ENCODE measurements at places on chromosomes 6 and 20. TPM values are rescaled to one million over a fixed set of nuclear protein-coding genes. Genes with fewer than 3 reads are reported as not detected.
A peak's percentile ranks its signal among the peaks of the same experiment; 100 is the strongest.

The TMC2 gene
- not detected for total RNA-seq

The IP6K3 gene
- total RNA-seq: not detected

The FUT9 gene
- total RNA-seq: not detected

The PACRG gene
- not detected for total RNA-seq

The CLVS2 gene
- total RNA-seq: not detected

The TTLL9 gene
- total RNA-seq: not detected

The COX7A2 gene
- total RNA-seq: 372 TPM

The GPLD1 gene
- 0.79 TPM for total RNA-seq

The PRL gene
- total RNA-seq: not detected

GRCh38 chr6:27755768-27756167 is 156.4 kb downstream of the OR2B2 start:
- ATAC-seq: no peak
- H3K4me3 ChIP-seq: peak overlapping the region; percentile 83
- H3K27me3 ChIP-seq: no peaks in the 10 kb centered on the region
- H3K4me1 ChIP-seq: peaks cover 34% of the 10 kb centered on the region
- peaks cover 22% of the 10 kb centered on the region for H3K36me3 ChIP-seq

- no peaks in the 10 kb centered on the region for H3K27me3 ChIP-seq
- H3K36me3 ChIP-seq: no peaks in the 10 kb centered on the region
- peak overlapping the region; percentile 39 for H3K4me3 ChIP-seq
- ATAC-seq: no peak
- H3K4me1 ChIP-seq: no peaks in the 10 kb centered on the region
Measured at GRCh38 chr20:29319725-29320124, 1937.7 kb upstream of the DEFB115 start.

- peak overlapping the region; percentile 100 for H3K27ac ChIP-seq
- ATAC-seq: peak; percentile 47
- H3K4me3 ChIP-seq: peak overlapping the region; percentile 100
- H3K4me1 ChIP-seq: peaks cover 32% of the 10 kb centered on the region
- no peaks in the 10 kb centered on the region for H3K27me3 ChIP-seq
Measured at GRCh38 chr6:31462026-31462963, 35.6 kb upstream of the MICB start.

GRCh38 chr6:64712606-64713005 is 994.4 kb downstream of the EYS start:
- no peak overlapping the region for H3K27ac ChIP-seq
- no peak overlapping the region for H3K4me3 ChIP-seq
- no peaks in the 10 kb centered on the region for H3K36me3 ChIP-seq
- no peaks in the 10 kb centered on the region for H3K4me1 ChIP-seq
- ATAC-seq: no peak

- H3K27ac ChIP-seq: peak overlapping the region; percentile 61
- H3K4me3 ChIP-seq: no peak overlapping the region
- no peaks in the 10 kb centered on the region for H3K27me3 ChIP-seq
- peaks cover 54% of the 10 kb centered on the region for H3K36me3 ChIP-seq
- peaks cover 13% of the 10 kb centered on the region for H3K4me1 ChIP-seq
Measured at GRCh38 chr6:7243179-7243981, 69.6 kb downstream of the SSR1 start.

DNA sequence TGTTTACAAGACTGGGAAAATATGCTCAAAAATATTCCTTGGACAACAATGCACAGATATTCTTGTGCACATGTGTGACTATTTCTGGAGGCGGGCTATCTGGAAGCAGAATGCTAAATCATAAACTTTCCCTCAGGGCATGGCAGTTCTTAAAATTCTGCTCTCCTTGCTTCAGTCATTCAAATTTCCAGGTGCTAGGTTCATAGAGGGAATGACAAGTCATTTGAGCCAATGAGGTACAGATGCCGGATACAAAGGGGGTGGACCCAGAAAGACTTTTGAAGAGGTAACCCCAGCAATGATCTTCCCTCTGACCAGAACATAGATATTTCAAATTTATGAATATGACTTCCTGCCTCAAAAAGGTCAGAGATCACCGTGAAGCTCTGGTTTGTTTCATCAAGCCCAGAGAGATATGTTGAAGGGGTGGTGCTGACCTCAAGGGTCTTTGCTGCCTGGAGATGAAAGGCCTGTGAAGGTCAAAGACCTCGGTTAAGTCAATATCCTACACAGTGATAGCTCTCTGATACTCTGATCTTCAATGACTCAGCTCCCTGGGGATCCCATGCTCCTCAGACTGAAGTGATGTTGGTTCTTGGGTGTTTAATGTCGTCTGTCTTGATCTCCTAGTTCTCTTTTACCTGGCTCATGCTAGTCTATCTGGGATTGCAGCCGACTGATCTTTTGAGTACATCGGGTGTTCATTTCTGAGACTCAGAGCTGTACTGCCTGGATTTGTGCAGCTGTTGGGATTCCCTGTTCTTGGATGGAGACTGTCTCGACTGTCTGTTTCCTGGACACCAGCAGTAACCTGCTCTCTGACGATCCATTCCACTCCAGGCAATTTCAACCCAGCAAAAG is 47.5 kb upstream of the TSHZ2 start:
- no peak for ATAC-seq
- H3K4me1 ChIP-seq: peaks cover 5% of the 10 kb centered on the region
- peaks cover 10% of the 10 kb centered on the region for H3K27me3 ChIP-seq
- no peaks in the 10 kb centered on the region for H3K36me3 ChIP-seq

DNA sequence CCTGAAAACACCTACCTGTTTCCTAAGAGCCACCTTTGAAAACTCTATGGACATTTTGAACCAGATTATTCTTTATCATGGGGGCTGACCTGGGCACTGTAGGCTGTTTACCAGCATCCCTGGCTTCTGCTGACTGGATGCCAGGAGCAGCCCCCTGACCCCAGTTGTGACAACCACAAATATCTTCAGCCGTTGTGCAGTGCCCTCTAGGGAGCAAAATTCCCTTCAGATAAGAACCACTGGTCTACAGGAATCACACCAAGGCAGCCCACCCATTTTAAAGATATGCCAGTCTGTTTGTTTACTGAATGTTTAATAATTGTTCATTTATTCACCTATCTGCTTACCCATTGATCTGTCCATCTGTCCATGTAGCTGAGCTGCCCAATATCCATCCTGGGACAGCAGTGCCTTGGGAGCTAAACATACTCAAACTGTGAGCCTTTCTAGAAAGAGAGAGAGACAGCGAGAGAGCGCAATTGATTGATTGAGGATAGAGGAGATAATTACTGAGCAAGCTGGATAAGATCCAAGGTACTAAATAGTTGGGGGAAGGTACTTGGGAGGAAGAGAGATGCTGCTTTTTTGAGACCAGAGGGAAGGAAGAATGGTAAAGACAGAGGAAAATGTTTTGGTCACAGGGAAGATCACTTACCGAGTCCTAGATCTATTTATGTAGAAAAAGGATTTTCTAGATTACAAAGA is 276.8 kb downstream of the NRN1 start:
- H3K27me3 ChIP-seq: no peaks in the 10 kb centered on the region
- no peaks in the 10 kb centered on the region for H3K36me3 ChIP-seq
- H3K4me3 ChIP-seq: no peak overlapping the region

DNA sequence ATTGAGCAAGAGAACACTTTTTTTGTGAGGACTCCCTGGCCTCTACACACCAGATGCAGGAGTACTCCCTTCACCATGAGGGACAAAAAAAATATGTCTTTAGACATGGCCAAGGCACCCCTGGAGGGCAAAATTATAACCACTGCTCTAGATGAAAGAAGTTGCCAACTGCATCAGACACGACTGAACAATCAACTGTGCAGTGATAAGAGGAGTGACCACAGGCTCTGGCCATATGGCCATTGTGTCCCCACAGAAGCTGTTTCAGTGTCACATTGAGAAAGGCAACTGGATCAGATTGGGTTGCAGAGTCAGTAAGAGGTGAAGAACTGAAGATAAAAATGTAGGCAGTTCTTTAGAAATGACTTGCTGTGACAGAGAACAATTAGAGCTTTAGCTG is 85.7 kb downstream of the C6orf118 start:
- no peaks in the 10 kb centered on the region for H3K27me3 ChIP-seq
- no peak overlapping the region for H3K4me3 ChIP-seq
- ATAC-seq: no peak
- no peak overlapping the region for H3K27ac ChIP-seq
- H3K4me1 ChIP-seq: no peaks in the 10 kb centered on the region

- H3K27me3 ChIP-seq: peaks cover 34% of the 10 kb centered on the region
- H3K36me3 ChIP-seq: no peaks in the 10 kb centered on the region
- H3K27ac ChIP-seq: no peak overlapping the region
- no peaks in the 10 kb centered on the region for H3K4me1 ChIP-seq
Measured at GRCh38 chr6:133541040-133541439, 299.9 kb downstream of the EYA4 start.

DNA sequence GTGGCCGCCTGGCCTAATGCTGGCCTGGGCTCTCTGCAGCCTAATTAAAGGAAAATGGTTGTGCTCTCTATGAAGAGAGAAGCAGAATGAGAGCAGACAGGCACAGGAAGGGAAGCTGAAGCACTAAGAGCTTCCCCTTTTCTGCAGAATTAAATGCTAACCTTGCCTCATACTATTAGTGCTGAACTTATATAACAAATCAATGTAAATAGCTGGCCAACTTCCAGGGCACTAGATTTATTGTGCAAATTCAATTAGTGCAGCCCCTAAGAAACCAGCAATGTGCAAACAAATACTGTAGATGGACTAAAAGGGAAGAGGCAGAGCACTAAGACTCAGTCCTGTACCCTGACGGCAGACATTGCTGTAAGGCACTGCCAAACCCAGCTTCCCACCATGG is 36.1 kb upstream of the INSM1 start:
- H3K27ac ChIP-seq: no peak overlapping the region
- no peak overlapping the region for H3K4me3 ChIP-seq

DNA sequence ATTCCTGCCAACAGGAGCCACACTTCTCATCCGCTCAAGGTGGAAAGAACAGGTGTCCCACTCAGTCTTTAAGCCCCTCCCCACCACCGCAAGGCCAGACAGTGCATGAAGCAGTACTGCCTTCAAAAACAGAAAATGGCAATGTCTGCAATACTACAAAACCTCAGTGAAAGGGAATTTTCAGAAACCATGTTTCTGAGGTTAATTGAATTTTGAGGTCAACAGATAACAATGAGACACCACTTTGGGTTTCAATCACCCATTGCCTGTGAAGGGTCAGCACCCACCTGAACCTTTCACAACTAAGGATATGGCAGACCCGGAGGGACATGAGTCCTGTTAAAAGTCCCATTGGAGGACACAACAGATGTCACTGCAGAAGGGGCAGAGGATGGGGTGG is 13.0 kb downstream of the ZC3H12D start:
- no peaks in the 10 kb centered on the region for H3K27me3 ChIP-seq
- H3K4me3 ChIP-seq: peak overlapping the region; percentile 90
- peak; percentile 59 for ATAC-seq

- H3K4me3 ChIP-seq: no peak overlapping the region
- no peak for ATAC-seq
- H3K36me3 ChIP-seq: no peaks in the 10 kb centered on the region
- no peak overlapping the region for H3K27ac ChIP-seq
- H3K27me3 ChIP-seq: no peaks in the 10 kb centered on the region
Measured at GRCh38 chr6:17737704-17738252, 31.1 kb upstream of the NUP153 start.

- no peak overlapping the region for H3K4me3 ChIP-seq
- no peaks in the 10 kb centered on the region for H3K36me3 ChIP-seq
- no peak for ATAC-seq
- H3K27ac ChIP-seq: no peak overlapping the region
- peaks cover 4% of the 10 kb centered on the region for H3K27me3 ChIP-seq
- H3K4me1 ChIP-seq: no peaks in the 10 kb centered on the region
Measured at GRCh38 chr20:12847872-12848271, 160.9 kb upstream of the SPTLC3 start.

- ATAC-seq: no peak
- H3K4me1 ChIP-seq: peaks cover 61% of the 10 kb centered on the region
- no peaks in the 10 kb centered on the region for H3K27me3 ChIP-seq
- H3K27ac ChIP-seq: peak overlapping the region; percentile 60
- H3K4me3 ChIP-seq: peak overlapping the region; percentile 62
Measured at GRCh38 chr6:142816031-142816430, 128.9 kb downstream of the HIVEP2 start.

DNA sequence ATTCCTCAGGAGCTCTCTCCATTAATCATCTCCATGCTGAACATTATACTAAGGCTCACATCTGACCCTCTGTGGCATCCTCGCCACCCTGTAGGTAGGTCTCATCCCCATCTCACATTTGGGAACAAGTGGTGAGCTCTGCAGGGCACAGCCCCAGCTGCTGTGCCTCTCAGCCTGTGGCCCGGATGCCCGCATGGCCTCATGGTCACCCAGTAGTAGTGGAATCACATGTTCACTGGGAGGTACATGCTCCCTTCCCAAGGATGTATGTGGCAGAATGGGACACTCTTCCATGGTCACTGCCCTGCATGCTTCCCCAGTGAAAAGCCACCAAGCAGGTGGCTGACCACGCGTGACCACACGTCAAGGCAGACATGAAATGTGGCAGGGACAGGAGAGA is 26.3 kb upstream of the APMAP start:
- no peak overlapping the region for H3K4me3 ChIP-seq
- no peak for ATAC-seq
- no peaks in the 10 kb centered on the region for H3K4me1 ChIP-seq
- peaks cover 13% of the 10 kb centered on the region for H3K36me3 ChIP-seq

DNA sequence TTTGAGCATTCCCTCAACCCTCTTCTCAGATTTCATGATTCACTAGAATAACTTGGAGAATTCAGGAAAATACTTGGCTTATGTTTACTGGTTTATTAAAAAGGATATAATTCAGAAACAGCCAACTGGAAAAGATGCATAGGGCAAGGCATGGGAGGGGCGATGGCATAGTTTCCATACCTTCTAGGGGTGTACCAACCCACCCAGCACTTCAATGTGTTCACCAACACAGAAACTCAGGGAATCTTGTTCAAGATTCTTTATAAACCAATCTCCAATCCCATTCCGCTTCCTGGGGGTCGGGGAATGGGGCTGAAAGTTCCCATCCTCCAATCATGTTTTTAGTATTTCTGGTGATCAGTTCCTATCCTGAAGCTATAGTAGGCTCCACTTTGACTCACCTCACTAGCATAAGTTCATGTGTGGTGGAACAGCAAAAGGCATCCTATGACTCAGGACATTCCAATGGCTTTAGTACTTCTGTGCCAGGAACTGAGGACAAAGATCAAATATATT is 164.4 kb downstream of the SIM1 start:
- no peak overlapping the region for H3K4me3 ChIP-seq
- H3K27ac ChIP-seq: no peak overlapping the region
- no peak for ATAC-seq
- H3K4me1 ChIP-seq: no peaks in the 10 kb centered on the region
- H3K36me3 ChIP-seq: no peaks in the 10 kb centered on the region

GRCh38 chr6:57190140-57190539 is 18.0 kb downstream of the BAG2 start:
- peaks cover 21% of the 10 kb centered on the region for H3K36me3 ChIP-seq
- H3K4me1 ChIP-seq: no peaks in the 10 kb centered on the region
- no peak overlapping the region for H3K27ac ChIP-seq
- H3K27me3 ChIP-seq: no peaks in the 10 kb centered on the region

GRCh38 chr20:8616792-8617191 is 452.1 kb upstream of the PLCB4 start:
- no peaks in the 10 kb centered on the region for H3K27me3 ChIP-seq
- no peaks in the 10 kb centered on the region for H3K36me3 ChIP-seq
- no peak overlapping the region for H3K4me3 ChIP-seq
- no peak for ATAC-seq
